ENCODE measurements at places on chromosomes 7 and 10.

- DNase-seq, result no peak
Observed at GRCh38 chr7:48097521-48098231, 8.6 kb downstream of the UPP1 start.

- no peak for DNase-seq
Observed at GRCh38 chr10:68345621-68346020, 12.9 kb upstream of the PBLD start.

DNA sequence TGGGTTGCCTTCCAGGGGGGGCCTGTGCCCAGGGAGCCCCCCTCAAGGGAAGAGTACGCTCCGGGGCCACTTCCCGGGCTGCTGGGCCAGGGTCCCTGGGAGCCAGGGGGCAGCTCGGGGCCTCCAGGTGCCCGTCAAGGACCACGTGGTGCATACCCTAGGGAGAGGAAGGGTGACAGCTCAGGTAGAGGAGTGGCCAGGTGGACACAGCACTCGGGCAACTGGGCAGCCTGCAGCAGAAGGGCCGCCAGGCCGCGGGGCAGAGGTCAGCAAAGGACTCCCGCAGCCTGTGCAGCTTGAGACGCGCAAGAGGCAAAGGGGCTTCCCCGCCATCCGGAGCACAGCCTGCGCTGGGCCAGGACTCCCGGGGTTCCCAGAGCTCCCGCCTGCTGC is 26.4 kb downstream of the AP5Z1 start:
- no peak for DNase-seq

GRCh38 chr7:79930604-79931003 is 204.0 kb upstream of the GNAI1 start:
- no peak for DNase-seq

DNA sequence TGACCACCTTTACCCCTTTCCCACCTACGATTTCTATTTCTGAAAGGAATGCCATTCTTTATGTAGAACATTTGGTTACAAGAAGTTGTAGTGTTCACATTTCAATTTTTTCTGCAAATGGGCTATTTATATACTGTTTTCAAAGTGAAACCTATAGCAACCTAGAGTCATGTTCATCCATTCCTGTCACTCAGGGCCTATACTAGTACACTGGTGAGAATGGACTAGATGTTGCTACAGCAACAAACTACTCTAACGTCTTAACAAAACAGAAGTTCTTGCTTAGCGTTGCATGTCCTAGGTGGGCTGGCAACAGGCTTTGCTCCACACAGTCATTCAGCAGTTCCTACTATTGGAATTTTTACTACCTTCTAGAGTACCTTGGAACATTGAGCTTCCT is 16.3 kb downstream of the CASD1 start:
- DNase-seq, result no peak

GRCh38 chr10:117755659-117756014 is 213.1 kb downstream of the EMX2 start:
- no peak for DNase-seq

- DNase-seq, result peak; percentile 34
Observed at GRCh38 chr10:112950714-112951358, 789 bp downstream of the TCF7L2 start.

DNA sequence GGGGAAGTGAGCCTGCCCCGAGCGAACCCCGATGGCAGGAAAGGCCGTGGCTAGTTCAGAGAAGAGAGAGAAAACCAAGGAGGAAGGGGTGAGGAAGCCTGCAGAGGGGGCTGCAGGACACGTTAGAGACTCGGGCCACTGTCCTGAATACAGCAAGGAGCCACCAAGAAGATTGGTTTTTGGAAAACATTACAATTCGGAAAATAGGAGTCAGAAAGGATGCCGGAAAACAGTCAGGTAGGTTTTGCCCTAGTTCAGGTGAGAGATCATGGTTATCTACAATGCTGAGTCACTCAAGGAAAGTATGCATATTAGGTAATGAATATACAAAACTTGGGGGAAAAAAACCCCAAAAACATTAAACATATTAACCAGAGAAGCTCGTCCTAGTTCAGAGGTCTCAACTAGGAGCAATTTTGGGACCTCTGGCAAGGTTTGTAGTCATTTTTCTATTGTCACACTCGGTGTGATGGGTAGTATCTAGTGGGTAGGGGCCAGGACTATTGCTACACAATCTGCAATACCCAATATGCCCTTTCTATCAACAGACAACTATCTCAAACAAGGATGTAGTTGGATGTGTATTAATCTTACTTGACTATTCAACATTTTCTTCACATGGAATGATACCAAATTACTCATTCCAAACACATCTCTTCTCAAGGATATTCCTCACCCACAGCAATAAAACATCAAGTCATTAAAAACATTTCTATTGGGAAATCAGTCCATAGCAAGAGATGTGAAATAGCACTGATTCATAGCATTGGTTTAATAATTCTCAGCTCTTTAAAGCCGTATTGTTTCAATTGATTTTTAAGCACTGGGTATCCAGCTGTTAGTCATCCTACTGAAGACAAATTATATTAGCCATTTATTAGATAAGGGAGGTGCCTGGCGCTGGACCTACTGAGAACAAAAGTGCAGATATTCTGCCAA is 74.4 kb upstream of the RSU1 start:
- DNase-seq, result peak; percentile 21

DNA sequence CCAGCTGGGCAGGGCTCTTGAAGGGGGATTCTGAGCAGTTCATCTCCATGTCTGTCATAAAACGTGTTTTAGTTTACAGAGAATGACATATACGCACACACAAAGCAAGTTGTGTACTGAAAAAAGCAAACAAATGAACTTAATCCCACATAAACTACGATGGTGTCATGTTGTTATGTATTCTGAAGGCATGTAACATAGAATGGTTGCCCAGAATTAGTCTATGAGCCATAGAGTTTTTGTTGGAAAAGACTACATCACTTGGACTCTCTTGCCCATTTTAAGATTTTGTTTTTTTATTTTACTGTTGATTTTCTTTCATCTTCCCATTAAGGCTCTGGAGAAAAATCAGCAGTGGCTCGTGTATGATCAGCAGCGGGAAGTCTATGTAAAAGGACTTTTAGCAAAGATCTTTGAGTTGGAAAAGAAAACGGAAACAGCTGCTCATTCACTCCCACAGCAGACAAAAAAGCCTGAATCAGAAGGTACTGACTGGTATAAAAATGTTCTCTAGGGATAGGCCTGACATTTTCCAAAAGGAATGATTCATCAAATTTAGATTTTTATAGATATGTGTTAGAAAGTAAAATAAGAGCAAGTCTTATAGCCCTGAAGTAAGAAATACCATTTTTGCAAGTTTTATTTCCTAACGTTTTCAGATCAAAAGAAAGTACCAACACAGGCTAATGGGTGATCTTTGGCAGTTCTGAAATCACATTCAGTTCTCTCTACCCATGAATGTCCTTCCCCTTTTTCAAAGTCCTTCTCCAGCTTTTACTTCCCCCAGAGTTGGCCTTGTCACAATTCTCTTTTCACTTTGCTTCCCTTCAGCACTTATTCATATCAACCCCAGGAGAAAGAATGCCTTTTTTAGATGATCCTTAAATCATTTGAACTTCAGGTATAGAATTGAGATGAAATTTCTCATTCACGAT is 18.9 kb downstream of the CEP55 start:
- DNase-seq, result peak; percentile 9

GRCh38 chr7:28362812-28363211 is 49.5 kb upstream of the CREB5 start:
- DNase-seq, result no peak

DNA sequence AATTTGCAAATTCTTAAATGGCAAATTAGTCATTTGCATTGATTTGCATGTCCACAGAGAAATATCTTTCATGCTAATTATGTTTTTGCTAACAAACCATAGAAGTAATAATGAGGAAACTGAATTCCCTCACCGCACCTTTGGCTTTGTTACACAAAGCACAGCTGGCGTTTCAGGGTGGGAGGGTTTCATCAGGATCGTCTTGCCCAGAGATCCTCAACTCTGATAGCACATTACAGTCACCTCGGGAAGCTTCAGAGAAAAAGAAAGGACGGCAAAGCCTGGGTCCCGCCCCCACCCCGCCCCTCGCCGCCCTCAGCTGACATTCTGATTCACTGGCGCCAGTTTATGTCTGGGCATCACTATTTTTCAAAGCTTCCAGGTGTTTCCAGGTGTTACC is 119.4 kb downstream of the PTPRN2 start:
- DNase-seq, result no peak

DNA sequence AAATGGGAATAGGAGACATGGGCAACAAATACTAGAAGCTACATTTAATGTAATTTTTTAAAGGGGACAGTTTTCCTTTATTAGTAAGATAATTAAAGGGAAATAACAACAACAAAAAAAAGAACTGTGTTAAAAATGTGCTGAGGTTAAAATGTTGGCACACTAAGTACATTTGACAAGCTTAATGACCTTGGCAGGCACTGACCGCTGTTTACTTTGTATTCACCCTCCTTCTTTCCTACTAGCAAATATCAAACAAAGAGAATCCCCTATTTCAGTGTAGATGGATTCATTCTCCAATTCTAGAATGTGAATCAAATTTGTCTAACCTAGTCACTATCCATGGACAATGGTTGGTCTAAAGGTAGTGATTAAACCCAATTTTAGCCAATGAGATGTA is 77.5 kb upstream of the TOMM7 start:
- no peak for DNase-seq

- no peak for DNase-seq
Observed at GRCh38 chr10:95537542-95537927, 23.6 kb downstream of the SORBS1 start.

DNA sequence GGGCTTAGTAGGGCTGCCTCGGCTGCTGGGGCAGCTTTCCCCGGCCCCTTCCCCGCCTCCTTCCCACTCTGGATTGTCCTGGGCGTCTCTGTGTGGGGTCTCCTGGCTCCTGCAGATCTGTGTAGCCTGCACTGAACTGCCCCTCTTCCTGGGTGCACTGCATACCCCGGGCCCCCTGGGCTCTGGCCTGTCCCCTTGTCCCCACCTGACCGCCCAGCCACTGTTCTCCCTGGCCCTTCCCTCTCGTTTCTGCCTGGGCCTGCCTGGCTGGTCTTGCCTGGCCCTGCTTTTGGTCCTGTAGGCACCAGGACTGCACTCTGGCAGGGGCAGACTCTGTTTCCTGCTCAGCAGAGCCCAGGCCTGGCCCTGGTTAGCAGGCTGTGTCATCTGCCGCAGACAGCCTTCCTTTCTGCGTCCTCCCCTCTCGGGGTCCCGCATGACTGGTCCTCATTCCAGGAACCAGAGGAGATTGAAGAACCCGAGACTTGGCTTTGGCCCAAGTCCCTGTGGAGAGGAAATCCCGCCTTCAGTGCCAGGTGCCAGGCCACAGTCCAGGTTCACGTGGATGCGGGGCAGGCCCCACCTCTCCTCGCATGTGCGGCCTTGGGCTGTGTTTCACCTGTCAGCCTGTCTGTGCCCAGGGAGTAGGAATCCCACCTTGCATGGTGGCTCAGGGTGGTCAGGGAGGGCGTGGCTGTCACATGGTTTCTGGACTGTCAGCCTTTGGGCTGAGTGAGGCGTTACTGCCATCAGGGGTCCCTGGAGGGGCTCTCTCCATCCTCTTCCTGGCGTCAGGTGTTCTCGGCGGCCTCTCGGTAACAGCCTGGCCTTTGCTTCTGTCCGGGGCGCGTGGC is 9.2 kb downstream of the INPP5A start:
- no peak for DNase-seq

DNA sequence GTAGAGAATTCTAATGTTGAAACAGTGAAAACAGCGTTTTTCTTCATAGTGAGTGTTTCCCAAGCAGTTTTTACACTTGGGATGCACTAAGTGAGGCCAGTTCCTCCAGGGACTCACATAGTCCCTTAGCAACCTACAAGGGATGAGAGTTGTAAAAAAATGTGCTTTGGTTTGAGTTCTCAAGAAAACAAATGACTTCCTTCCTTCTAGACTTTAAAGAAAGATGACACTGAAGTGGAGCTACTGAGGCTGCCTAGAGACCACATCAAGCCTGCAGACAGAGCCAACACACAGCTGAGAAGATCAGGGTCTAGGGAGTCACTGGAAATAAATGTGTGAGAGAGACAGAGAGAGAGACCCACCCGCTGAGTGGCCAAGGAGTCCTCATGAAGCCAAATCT is 264.4 kb downstream of the TNS3 start:
- peak; percentile 34 for DNase-seq

GRCh38 chr10:118633786-118634185 is 38.3 kb upstream of the PRLHR start:
- no peak for DNase-seq

DNA sequence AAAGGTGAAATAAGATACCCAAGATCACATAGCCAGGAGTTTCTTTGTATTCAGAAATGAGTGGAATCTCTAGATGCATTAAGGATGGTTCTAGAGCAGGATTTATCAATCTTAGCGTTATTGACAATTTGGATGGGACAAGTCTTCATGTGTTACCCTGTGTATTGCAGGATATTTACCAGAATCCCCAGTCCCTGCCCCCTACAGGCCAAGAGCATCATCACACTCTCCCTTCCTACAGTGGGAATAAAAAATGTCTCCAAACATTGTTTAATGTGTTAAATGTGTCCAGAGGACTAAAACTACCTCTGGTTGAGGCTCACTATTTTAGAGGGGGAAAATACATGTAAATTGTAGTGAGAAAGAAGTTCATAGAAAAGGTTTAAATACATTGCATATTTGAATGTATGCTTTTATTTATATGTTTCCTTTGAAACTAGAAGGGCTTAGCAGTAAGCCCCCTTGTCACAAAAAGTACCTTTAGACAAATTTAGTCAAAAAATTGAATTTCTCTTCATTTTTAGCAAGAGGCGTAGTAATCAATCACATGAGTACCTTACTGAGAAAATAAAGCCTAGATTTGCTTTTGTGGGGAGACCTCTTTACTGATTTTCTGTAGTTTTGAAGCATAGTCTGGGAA is 141.2 kb downstream of the MLLT10 start:
- peak; percentile 10 for DNase-seq

DNA sequence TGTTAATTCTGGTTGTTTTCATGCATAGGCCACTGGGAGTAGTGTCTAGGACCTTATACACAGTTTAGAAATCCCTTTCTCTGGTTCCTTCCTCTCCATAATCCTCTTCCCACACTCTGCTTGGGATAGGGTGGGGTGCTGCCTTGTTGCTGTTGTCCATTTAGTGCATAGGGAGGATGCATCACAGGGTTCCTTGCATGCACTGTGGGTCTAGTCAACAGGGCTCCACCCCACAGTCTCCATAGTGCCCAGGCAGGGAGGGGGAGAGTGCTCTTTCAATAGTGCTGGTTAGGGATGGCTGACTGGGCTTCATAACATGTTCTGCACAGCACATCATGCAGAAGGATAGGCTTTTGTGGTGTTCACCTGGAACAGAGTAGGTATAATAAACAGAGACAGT is 81.1 kb downstream of the ARHGAP12 start:
- DNase-seq, result no peak

- DNase-seq, result no peak
Observed at GRCh38 chr10:132804287-132804686, 18.3 kb upstream of the NKX6-2 start.

- DNase-seq, result peak; percentile 6
Observed at GRCh38 chr7:39709768-39710311, 86.5 kb downstream of the RALA start.

- DNase-seq, result no peak
Observed at GRCh38 chr7:111137296-111138192, 46.6 kb downstream of the LRRN3 start.

Data from midbrain (tissue), 1 donor.